ENCODE measurements at places on chromosomes 3 and 15. TPM values are rescaled to one million over a fixed set of nuclear protein-coding genes. Genes with fewer than 3 reads are reported as not detected.

DNA sequence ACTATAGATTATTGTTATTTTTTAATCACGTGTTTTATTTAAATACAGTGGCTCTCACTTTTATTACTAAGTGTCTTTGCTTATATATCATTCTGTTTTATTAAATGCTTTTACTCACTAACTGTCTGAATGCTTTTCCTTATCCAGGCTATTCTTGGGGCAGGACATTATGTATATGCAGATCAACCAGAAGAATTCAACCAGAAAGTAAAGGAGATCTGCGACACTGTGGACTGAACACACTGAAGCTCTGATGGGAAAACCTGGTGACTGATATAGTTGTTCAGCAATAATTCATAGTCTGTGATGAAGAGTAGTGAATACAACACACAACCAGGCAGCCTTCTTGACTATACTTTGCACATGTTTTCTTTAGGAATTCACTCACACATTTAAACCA lies 27.6 kb downstream of the ABHD5 start:
- no peaks in the 10 kb centered on the region for H3K4me1 ChIP-seq
- H3K27ac ChIP-seq: no peak overlapping the region
- H3K36me3 ChIP-seq: peaks cover 74% of the 10 kb centered on the region

DNA sequence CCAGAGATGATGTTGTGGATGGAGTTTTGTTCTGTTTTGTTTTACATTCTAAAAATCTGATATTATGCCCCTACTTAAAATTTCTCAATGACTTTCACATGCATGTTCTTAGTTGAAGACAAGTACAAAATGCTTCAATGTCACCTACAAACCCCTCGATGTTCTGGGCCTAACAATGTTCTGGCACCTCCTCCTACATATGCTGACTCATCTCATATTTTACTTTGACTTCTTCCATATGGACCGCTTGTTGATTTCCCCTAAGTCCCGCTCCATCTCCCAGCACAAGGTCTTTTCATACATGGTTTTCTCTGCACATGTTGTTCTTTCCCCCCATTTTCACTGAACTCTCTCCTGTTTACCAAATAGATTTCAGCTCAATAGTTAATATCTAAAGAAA lies 441.4 kb downstream of the CNTN6 start:
- no peak overlapping the region for H3K4me3 ChIP-seq
- H3K4me1 ChIP-seq: no peaks in the 10 kb centered on the region
- no peak for DNase-seq
- H3K36me3 ChIP-seq: no peaks in the 10 kb centered on the region
- no peak overlapping the region for H3K27ac ChIP-seq

GRCh38 chr3:57856675-57857074 lies 100.6 kb downstream of the SLMAP start:
- no peak overlapping the region for H3K4me3 ChIP-seq
- no peaks in the 10 kb centered on the region for H3K4me1 ChIP-seq
- no peak for DNase-seq
- H3K27ac ChIP-seq: no peak overlapping the region
- peaks cover 71% of the 10 kb centered on the region for H3K36me3 ChIP-seq

GRCh38 chr3:182668541-182668940 lies 124.8 kb upstream of the ATP11B start:
- H3K36me3 ChIP-seq: no peaks in the 10 kb centered on the region
- DNase-seq: no peak
- H3K4me1 ChIP-seq: no peaks in the 10 kb centered on the region
- H3K4me3 ChIP-seq: no peak overlapping the region
- H3K27ac ChIP-seq: no peak overlapping the region

DNA sequence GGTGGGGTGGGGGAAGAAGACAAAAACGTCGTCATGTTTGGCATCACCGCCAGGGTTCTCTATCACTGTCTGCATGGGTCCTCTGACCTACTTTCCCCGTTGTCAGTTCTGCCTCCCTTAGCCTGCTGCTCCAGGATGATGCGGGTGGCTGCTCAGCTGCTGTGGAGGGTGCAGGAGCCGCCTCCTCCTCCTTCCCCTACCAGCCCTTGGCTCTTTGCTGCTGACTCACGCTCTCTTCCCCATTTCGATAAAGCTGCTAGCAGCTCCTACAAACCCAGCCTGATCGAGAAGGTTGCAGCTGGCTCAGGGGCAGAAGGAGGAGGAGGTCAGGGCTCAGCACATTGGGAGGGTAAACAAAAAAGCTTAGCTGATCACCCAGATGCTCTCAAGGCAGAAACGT lies 49.5 kb upstream of the SEC13 start:
- H3K4me1 ChIP-seq: no peaks in the 10 kb centered on the region
- H3K36me3 ChIP-seq: no peaks in the 10 kb centered on the region
- no peak overlapping the region for H3K4me3 ChIP-seq
- no peak overlapping the region for H3K27ac ChIP-seq
- no peaks in the 10 kb centered on the region for H3K27me3 ChIP-seq
- no peak for DNase-seq

GRCh38 chr15:83358972-83359564 lies 74.6 kb upstream of the BNC1 start:
- H3K36me3 ChIP-seq: no peaks in the 10 kb centered on the region
- no peaks in the 10 kb centered on the region for H3K4me1 ChIP-seq
- DNase-seq: no peak

DNA sequence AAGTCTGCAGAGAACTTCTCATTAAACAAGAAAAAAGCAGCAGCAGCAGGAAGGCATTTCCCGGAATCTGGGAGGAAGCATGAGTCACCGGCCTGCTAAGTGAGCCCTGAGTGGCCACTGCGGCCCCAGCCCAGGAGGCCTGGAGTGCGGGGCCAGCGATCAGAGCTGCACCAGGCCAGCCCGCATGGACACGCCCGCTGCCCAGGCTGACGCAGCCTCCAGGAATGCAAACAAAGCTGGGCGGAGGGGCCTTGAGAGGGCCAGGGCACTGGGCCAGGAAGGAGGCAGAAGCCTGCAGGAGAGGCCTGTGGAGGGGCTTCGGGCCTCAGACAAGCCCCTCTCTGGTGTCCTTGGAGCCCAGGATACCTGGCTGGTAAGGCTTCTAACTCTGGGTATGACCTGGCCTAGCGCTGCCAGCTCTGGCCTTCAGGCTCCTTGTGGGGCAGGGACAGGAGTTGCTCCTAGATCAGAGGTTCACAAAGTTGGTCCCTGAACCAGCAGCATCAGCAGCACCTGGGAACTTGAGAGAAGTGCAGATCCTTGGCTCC lies 101.2 kb downstream of the SMAD6 start:
- H3K4me3 ChIP-seq: no peak overlapping the region
- H3K36me3 ChIP-seq: no peaks in the 10 kb centered on the region
- H3K27ac ChIP-seq: peak overlapping the region; percentile 76
- peaks cover 31% of the 10 kb centered on the region for H3K4me1 ChIP-seq
- no peaks in the 10 kb centered on the region for H3K27me3 ChIP-seq

DNA sequence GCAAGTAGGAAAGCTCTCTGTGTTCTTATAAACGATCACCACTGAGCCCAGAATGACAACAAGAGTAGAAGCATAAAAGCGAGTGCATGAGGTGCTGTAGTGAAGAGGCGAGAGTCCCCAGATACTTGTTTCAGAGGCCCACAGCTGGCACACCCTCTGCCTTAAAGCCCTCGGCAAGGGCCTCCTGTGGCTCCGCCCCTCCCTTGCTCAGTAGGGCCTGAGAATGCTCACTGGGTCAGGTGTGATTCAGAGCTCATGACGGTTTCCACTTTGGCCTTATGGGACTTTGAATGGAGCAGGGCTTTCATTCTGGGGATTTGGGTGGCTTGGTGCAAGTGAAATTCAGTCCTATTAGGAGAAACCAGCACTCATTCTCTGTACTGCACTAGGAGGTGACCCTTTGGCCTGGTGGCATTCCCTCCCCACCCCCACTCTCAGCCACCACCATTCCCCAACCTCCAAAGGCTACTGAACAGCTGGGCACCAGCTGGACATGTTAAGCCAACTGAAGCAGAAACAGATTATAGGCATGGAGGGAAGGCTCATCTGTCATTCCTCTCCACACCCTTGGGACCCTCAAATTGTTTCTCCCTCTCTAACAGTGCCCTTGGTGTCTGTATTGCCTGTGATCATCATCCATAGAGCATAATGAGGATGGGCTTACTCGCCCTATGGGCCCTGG lies 109.6 kb upstream of the CTDSPL start:
- no peak for DNase-seq
- H3K36me3 ChIP-seq: no peaks in the 10 kb centered on the region
- no peak overlapping the region for H3K4me3 ChIP-seq
- H3K4me1 ChIP-seq: peaks cover 13% of the 10 kb centered on the region
- no peaks in the 10 kb centered on the region for H3K27me3 ChIP-seq

The ITGA11 gene
- total RNA-seq: 13.8 TPM

The VPS13C gene
- total RNA-seq: 42.0 TPM

The BDH1 gene
- total RNA-seq: 100 TPM

The UROC1 gene
- not detected for total RNA-seq

The CCR9 gene
- total RNA-seq: not detected

The PATL2 gene
- 0.49 TPM for total RNA-seq

Measured in heart left ventricle (tissue), 16 donors.